GM23338 (cell line): ENCODE measurements at places on chromosomes 11 and 22. TPM values are rescaled to one million over a fixed set of nuclear protein-coding genes. Genes with fewer than 3 reads are reported as not detected.

Gene TEX54
- total RNA-seq, result not detected in 2 replicates

Gene POU2AF3
- total RNA-seq, result 2.7 and 5.2 TPM in 2 replicates

Gene TTC12
- 4.1 and 12.5 TPM in 2 replicates for total RNA-seq

Gene DERL3
- total RNA-seq, result 10.6 and 13.6 TPM in 2 replicates

DNA sequence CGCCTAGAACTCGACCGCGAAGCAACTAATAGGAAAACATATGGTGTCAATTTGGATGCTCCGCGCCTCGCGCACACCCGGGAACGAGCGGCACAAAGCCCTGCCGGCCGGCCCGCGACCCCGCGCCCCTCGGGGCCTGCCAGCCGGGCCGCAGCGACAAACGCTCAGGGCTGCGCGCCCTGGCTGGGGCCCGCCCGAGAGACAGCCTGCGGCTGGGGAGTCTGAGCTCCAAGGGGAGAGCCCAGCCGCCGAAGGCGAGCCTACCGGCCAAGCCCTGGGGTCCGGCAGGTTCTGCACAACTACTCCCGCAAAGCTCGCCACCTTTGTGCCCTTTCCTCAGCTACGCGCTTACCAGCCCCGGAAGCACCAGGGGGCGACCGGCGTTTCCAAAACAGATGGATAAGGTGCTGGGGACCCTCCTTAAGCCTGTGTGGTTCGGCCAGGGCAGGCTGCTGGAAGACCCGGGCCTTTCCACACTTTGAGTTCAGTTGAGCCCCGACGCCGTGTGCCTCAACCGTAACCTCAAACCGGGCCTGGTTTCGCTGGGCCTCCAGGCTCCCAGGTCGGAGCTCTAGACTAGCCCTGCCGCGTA is 6.0 kb downstream of the PAX6 start:
- peak; percentile 72 for DNase-seq

DNA sequence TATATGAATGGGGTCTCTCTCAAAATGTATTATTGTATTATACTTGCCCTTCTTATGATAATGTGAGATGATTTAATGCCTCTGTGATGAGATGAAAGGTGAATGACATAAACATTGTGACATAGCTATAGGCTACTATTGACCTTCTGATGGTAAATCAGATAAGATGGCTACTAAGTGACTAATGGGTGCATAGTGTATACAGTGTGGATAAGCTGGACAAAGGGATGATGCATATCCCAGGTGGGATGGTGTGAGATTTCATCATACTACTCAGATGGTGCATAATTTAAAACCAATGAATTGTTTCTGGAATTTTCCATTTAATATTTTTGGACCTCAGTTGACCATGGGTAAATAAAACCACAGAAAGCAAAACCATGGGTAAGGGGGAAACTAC is 243.5 kb downstream of the SBF2 start:
- no peak for DNase-seq

- DNase-seq, result no peak
Observed at GRCh38 chr11:133474461-133474860, 57.8 kb downstream of the OPCML start.

DNA sequence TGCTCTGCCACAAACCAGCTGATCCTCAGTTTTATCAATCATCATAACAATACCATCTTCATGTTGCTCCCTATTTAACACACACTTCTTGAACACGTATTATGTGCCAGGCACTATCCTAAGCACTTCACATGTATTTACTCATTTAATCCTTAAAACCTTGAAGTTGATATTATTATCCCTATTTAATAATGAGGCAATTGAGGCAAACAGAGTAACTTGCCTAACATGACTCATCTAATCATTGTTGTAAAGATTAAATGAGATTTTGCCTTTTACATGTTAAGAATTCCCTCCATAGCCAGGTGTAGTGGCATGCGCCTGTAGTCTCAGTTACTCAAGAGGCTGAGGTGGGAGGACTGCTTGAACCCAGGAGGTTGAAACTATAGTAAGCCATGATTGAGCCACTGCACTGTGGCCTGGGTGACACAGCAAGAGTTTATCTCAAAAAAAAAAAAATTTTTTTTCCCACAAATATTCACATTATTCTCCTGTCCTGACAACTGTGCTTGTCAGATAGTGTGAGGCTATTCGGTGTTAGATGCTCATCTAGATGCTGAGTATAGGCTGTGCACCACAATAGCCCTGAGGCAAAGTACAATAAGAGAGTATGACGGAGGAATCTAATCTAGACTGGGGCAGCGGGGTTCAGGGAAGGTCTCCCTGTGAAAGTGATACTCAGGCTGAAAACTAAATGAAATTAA is 13.4 kb downstream of the CKAP5 start:
- no peak for DNase-seq

DNA sequence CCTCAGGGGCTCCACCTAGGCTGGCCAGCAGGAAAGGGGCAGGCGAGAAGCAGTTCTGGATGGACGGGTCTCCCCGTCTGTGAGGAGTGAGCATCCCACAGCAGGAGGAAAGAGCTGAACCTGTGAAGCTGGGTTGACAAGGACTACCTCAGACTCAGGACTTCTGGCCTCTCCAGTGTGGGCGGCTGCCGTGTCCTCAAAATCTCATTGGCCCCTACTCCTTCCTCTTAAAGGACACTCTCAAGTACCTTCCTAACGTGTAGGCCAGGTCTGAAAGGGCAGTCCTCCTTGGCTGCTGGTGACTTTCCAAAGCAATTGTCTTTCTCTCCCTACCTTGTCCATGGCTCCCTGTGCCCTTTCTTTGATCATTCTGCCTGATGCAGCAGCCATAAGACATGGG is 107.0 kb upstream of the AKIP1 start:
- no peak for DNase-seq

GRCh38 chr11:99987821-99988470 is 699.1 kb upstream of the ARHGAP42 start:
- DNase-seq, result no peak

DNA sequence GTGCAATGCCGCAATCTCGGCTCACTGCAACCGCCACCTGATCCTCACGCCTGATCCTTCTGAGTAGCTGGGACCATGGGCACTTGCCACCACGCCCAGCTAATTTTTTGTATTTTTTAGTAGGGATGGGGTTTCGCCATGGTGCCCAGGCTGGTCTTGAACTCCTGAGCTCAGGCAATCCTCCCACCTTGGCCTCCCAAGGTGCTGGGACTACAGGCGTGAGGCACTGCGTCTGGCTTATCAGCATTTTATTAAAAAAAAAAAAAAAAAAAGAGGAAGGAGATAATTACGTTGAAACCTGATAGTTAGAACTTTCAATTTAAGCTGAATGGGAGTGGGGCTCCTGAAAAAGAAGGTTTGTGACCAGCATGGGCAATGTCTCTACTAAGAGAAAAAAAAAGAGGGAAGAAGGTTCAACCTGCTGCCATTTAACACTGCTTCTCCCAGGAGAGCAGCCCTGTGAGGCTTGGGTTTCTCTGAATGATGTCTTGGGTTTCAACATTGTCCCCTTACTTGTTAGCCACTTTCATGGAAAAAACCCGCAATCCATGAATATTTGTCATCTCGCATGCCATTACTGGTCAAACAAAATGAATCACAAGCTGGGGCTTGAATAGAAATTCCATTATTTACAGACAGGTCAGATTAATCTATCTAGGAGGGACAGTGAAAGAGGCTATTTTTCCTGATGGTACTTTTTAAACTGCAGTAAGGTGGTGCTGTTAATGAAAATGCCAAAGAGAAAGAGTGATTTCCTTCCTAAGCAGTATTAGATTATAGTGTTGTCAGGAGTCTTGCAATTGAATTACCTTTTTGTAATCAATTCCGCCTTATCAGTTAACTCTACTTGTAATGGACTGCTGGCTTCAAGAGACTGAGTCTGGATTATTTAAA is 72.5 kb downstream of the PACS1 start:
- no peak for DNase-seq

DNA sequence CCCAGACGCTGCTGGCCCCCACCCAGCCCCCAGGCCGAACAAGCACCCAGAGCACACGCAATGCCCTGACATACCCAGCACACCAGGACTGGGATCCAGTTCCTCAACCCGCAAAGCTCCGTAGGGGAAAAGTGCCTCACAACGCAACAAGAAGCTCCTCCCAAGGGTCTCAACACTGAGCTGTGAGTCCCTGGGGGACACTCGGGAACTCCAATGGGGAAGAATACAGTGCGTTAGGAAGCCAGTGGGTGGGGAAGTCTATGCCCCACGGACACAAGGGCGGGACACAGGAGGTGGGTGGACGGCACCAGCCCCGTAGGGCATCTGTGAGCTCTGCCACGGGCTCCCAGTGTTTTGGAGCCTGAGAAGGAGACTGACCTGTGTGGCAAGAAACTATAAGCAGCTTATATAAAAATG is 1.6 kb downstream of the DEAF1 start:
- DNase-seq, result no peak

GRCh38 chr11:28123151-28123581 is 15.0 kb downstream of the METTL15 start:
- no peak for DNase-seq

GRCh38 chr11:102430158-102430836 is 22.3 kb downstream of the TMEM123 start:
- DNase-seq, result no peak

- no peak for DNase-seq
Observed at GRCh38 chr11:127805771-127806170, 781.6 kb downstream of the ETS1 start.

- peak; percentile 48 for DNase-seq
Observed at GRCh38 chr11:119307219-119307618, 9.7 kb downstream of the MCAM start.
